ENCODE measurements at places on chromosomes 4 and X. TPM values are rescaled to one million over a fixed set of nuclear protein-coding genes. Genes with fewer than 3 reads are reported as not detected.

DNA sequence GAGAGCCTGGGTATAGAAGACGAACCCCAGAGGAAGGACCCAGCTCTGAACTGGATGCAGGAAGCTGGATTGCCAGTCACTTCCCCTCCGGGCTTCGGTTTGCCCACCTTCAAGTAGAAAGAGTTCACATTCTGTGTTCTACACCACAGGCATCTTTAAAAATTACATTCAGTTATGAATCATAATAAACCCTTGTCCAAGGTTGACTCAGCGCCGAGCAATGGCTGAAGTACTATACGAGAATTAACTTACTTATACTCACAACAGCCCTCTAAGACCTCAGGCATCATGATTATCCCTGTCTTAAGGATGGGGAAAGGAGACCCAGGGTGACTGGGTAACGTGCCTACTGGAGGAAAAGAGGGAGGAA is 72.5 kb downstream of the EVC2 start:
- ATAC-seq, result no peak

DNA sequence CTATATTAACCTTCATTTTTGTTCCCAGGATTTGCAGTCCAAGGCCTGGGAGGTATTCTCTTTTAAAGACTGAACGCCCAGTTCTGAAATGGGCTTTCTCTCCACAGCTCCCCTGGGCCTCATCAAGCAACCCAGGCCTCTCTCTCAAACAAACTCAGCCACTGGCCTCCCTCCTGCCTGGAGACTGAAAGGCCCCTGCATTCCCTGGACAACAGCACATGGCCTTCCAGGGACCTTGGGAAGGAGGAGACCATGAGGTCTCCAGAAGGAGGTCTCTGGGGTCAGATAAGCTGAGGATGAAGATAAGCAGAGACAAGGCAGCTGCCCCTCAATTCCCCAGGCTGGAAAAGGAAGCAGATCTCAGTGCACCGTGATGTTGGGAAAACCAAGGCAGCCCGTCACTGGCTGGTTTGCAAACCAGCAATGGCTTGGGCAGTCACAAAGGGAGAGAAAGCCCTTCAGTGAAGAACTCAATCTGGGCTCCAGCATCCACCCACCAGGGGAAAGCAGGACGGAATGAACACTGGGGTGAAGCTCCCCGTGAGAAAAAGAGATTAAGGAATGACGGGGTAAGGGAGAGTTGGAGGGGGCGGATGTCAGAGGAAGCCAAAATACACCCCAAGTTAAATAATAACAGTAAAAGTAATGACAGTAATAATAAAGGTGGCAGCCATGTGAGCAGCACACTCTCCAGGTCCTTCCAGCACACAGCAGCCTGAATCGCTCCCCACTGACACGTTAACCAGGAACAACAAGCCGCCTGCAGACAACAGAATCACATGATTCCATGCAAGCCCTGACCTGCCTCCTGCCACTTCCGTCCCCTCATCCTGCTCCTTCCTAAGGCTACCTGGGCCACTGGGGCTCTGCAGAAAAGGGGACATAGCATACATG is 22.3 kb downstream of the AMOT start:
- peak; percentile 85 for ATAC-seq

- ATAC-seq, result no peak
Measured at GRCh38 chr4:163988391-163988790, 493.9 kb downstream of the TMA16 start.

The TLR1 gene
- 0.49 TPM for total RNA-seq

Data from motor neuron (in vitro differentiated cells).